Activated naive CD4-positive, alpha-beta T cell treated with anti-CD3 and anti-CD28 coated beads for 36 hours (primary cell): ENCODE measurements at places on chromosomes 12 and 14. TPM values are rescaled to one million over a fixed set of nuclear protein-coding genes. Genes with fewer than 3 reads are reported as not detected.

Gene IFI27
- 1.5 TPM for total RNA-seq

Gene SDR9C7
- not detected for total RNA-seq

Gene RPL36AL
- total RNA-seq = 266 TPM

Gene IRAK3
- total RNA-seq = 0.38 TPM

Gene AHNAK2
- total RNA-seq = 0.10 TPM

Gene AKAP3
- 1.8 TPM for total RNA-seq

- no peak overlapping the region for H3K4me3 ChIP-seq
- no peak for DNase-seq
- no peak overlapping the region for H3K27ac ChIP-seq
- no peaks in the 10 kb centered on the region for H3K4me1 ChIP-seq
Measured at GRCh38 chr12:78712834-78713481, 151.6 kb upstream of the SYT1 start.

GRCh38 chr14:96795109-96795828 is 1.9 kb upstream of the VRK1 start:
- H3K36me3 ChIP-seq = peaks cover 4% of the 10 kb centered on the region
- H3K27me3 ChIP-seq = no peaks in the 10 kb centered on the region
- peak overlapping the region; percentile 38 for H3K27ac ChIP-seq
- H3K4me3 ChIP-seq = no peak overlapping the region

DNA sequence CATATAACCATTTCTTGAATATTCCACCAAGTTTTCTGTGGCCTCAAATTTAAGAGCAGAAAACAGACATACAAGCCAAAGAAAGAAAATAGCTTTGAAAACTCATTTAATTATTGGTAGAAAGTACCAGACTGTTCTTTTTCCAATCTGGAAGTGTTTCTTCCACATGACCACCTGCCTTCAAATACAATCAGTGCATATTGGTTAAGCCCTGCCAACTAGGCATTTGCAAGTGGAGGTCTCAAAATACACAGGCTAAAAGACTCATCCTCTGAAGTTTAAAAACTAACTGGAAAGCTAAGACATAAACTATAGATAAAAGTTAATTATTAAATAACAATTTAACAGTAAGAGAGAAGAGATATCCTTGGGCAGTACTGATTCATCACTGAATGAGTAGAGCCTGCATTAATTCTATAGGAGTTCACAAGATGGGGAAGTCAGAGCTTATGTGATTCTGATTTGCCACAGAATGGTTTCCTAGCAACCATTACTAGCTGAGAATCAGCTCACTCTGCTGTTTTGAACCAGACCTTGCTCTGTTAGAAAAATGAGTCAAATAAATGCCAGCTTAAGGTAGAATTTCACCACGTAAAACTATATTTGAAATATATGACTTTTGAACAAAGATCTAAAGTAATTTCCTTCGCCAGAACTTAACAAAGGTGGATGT is 433.8 kb downstream of the FUT8 start:
- no peaks in the 10 kb centered on the region for H3K27me3 ChIP-seq
- peaks cover 62% of the 10 kb centered on the region for H3K4me1 ChIP-seq
- no peaks in the 10 kb centered on the region for H3K36me3 ChIP-seq
- DNase-seq = no peak

GRCh38 chr14:87940894-87941293 is 52.1 kb downstream of the GALC start:
- H3K27me3 ChIP-seq = no peaks in the 10 kb centered on the region
- H3K36me3 ChIP-seq = peaks cover 3% of the 10 kb centered on the region
- H3K27ac ChIP-seq = no peak overlapping the region
- no peak for DNase-seq

DNA sequence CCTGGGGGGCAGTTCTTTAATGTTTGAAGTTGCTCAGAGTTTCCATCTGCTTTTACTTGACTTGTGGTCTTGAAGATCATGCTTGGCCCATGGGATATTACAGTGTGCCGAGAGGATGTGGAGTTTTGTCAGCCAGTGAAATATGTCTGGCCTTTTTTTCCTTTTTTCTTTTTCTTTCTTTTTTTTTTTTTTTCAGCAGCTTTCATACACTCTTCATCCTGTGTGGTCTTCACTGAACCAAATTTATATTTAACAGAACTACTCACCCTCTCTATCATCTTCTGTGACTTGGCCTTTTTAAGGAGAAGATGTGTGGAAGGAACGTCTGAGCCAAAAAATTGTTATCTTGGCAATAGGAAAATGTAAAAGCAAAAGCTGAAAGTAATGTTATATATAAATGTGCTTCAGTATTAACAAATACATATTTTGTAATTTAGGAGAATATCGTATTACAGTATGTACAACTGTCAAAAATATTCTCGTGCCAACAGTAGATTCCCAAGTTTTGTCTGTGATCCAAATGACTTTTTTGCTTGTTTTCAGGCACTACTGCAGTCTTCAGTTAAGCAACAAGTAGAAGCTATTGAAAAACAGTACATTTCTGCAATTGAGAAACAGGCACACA is 200.6 kb downstream of the CCDC91 start:
- no peak for DNase-seq
- no peak overlapping the region for H3K27ac ChIP-seq
- peaks cover 44% of the 10 kb centered on the region for H3K36me3 ChIP-seq
- no peak overlapping the region for H3K4me3 ChIP-seq
- H3K4me1 ChIP-seq = no peaks in the 10 kb centered on the region

DNA sequence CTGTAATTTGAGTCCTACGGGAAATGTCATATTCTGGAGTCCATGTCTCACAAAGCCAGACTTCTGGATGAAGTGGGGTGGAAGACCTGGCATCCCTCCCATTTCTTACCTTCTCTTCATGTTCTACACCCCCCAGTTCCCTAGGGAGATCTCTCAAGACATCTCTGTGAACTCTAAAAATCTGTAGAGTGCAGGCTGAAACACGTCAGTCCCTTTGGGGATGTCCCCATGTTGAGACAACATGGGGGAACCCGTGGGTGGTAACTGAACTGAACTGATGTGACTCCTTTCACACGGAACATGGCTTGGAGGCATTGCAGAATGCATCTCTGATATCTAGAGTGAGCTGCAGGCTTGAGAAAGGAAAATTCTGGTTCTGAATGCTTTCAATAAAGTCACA is 15.2 kb downstream of the SERPINA12 start:
- no peaks in the 10 kb centered on the region for H3K4me1 ChIP-seq
- DNase-seq = no peak
- H3K36me3 ChIP-seq = no peaks in the 10 kb centered on the region
- H3K4me3 ChIP-seq = no peak overlapping the region
- no peak overlapping the region for H3K27ac ChIP-seq
